ENCODE measurements at places on chromosomes 7 and 10.

DNA sequence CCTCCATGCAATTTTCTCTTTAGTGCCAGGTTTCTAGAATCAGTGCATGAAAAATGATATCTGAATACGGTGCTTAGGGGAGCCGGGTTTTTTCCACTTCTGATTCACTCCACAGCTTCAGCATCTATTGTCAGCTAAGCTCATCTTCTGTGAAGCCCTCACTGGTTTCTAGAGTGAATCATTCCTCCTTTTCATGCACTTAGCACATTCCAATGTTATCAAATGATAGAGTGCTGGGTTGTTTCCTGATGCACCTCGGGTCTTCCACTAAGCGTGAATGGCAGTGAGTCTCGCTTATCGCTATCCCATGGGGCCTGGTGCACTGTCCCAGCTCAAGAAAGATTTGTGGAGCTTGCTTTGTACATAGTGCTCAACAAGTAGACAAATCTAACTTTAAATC, 170.9 kb upstream of the RHEB start:
- no peak for DNase-seq

- peak; percentile 86 for DNase-seq
Measured at GRCh38 chr10:102644646-102645387, 538 bp downstream of the TRIM8 start.

DNA sequence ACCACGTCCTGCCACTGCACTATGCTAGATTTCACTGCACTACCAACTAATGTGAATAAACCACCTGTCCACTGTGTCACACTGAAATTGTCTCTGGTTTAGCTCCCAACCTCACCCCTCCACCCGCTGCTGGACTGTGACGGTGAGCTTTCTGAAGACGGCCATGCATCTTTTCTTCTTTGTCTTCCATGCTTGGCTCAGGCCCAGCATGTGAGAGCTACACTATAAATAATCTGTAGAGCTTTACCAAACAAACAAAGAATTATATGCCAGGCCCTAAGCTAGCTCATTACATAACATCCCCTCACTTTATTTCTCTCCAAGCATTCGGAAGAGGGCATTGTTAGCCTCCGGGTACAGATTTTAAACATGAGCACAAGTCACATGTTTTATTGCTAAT, 633.2 kb downstream of the TNS3 start:
- no peak for DNase-seq

DNA sequence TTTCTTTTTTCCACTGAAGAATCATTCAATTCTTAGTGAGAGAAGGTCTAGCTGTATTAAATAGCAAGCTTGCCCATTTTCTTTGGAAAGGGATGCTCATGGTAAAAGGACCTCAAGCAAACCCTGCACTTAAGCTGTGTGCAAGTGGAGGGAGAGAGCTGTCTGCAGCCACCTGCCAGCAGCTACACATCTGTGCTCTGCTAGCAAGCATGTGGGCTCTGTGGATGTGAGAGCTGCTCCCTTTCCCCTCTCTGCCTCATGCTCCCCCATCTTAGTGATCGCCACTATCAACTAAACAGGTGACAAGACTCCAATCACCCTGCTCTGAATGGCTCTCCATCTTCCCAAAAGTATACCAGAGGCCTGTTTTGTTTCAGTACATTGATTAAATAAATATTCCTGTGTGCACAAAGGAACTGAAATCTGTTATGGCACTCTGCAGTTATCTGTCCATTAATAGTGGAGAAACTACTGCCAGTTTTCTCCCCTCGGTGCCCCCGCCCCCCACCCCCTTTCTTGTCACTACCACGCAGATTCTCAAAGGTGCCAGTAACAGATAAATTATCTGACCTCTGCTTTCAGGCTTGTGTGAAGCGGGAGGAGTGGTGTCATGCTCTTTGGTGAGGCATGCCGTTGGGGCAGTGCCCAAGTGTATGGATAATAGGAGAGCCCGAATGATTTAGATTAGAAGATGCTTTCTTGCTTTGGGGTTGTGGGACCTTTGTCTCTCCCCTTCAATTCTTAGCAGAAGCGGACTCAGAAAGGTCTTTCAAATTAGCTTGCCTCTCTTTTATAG, 26.4 kb downstream of the AUTS2 start:
- DNase-seq = no peak

DNA sequence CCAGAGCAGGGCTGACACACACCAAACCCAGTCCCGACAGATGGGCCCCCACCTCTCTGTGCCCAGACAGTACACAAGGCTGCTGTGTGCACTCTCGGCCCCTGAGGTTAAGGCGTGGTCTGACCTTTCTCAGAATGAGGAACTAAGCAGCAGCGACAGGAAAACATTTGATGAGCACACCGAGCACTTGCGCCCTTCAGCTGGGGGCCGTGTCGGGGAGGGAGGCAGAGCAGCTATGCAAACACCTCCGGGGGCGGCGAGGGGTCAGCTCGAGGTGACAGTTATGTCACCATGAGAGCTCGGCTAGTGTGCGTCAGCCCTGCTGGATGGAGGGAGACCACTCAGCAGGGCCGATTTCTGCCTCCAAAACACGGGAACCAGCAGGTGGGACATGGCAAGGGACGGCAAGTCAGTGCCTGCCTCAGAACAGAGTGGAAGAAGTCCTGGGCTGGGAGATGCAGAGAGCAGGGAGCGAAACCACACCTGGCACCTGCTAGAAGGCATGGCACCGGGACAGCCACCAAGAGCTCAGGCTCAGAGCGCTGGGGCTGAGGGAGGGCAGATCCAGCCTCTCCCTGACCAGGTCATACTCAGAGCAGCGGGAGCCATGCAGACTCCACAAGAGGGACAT, 57.4 kb downstream of the CHST15 start:
- DNase-seq = peak; percentile 86

DNA sequence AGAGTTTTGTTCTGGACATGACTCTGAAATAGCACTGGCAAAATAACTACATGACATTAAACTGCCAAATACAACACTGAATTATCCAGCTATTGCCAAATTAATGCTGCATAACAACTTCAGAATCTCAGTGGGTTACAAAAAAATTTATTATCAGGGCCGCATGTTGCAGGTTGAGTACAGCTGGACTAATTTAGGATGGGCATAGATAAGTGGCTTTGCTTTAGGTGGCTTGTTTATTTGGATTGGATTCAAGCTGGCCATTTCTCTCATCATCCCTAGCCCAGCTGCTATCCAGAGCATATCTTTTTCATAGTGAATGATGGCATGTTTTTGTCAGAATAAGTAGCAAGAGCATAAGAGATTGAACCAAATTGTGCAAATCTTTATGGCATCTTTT, 1277.1 kb downstream of the REEP3 start:
- no peak for DNase-seq

DNA sequence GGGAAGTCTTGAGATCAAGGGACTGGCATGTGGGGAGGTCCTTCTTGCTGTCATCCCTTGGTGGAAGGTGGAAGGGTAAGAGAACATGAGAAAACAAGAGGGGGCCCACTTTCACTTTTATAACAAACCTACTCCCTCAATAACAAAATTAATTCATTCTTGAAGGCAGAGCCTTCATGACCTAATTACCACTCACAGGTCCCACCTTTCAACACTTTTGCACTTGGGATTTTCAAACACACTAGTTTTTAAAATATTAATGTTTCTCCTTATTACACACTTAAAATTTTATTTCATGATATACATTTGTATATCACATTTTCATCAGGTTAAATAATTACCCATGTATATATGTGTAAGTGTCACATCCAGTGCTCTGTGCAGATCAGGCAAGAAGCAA, 2.0 kb downstream of the ST7 start:
- DNase-seq = no peak

DNA sequence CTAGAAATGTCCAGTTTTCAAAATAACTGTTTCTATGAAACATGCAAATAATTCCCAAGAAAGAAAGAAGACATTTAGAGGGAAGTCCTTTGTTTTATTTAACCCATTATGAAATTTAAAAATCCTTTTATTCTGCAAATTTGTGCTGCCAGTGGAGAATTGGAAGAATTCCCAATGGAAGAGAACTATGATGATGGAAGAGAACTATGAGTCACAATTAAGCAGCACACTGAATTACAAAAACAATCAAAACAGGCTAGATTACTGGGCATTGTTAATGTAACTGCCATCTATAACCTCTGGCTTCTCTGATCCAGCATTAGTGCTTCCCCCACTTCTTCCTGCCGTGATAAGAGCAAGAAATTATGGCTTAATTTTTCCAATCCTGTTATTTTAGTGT, 126.2 kb upstream of the FEZF1 start:
- no peak for DNase-seq

GRCh38 chr7:128437426-128438332, 18.0 kb upstream of the HILPDA start:
- no peak for DNase-seq

- DNase-seq = no peak
Measured at GRCh38 chr7:2024567-2024918, 208.2 kb downstream of the MAD1L1 start.

DNA sequence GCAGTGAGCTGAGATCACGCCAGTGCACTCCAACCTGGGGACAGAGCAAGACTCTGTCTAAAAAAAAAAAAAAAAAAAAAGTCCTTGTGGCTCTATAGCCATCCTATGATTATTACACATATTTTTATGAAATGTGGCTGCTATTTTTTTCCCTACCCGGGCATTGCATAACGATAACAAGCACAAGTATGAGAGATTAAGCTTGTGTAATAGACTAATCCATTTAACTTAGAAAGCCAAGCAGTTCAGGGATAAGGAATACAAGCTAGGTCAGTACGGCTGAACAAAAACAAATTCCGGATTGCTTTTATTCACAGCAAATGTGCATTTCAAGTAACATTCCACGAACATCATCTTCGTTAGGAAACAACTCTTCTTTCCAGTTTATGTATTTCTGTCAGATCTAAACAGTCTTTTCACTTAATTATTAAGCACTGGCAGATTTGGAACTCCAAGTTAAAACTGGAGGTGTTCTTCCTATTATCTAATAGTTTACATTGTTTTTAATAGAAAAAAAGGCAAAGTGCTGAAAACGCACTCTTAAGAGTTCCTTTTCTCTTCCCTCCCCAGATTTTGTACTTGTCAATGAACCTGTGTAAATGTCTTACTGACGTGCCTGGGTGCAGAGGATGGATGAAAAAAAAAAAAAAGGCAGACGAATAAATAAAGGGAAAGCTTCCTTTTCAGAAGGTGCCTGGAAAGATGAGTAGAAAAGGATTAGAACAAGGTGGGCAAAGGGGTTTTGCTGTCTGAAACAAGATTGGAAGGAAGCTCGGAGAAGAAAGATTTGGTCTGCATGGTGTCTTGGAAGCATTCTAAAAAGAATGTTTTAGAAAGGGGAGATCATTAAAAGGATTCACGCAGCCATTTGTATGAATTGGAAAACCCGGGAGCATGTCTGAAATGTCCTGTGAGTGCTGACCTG, 81.1 kb downstream of the PRTFDC1 start:
- DNase-seq = no peak

- no peak for DNase-seq
Measured at GRCh38 chr7:26005683-26006410, 146.2 kb upstream of the NFE2L3 start.

DNA sequence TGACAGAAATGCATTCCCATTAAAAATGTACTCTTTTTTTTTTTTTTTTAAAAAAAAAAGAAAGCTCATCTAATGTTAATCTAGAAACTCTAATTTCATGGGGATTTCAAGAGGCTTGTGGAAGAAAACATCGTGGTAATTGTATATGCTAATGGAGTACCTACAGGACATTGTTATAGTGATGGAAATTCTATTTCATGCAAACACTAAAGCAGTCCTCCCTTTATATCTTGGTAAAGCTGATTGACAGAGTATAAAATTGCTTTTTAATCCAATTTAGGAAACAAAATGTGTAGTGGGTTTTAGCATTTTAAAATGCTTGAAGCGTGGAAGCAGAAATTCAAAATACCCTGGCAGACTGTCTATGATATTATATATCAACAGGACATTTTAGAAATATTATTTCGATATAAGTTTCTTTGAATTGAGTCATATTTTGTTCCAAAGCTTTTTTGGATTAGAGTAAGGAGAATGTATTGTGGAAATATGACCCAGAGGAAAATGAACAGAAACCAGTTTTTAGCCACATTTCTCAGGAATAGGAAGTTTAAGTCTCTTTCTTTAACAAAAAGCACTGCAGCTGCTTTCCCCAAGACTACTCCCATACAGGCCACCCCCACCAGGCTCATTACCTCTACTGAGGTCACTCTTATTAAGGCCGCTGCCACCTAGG, 121.9 kb downstream of the WNT2 start:
- DNase-seq = no peak

DNA sequence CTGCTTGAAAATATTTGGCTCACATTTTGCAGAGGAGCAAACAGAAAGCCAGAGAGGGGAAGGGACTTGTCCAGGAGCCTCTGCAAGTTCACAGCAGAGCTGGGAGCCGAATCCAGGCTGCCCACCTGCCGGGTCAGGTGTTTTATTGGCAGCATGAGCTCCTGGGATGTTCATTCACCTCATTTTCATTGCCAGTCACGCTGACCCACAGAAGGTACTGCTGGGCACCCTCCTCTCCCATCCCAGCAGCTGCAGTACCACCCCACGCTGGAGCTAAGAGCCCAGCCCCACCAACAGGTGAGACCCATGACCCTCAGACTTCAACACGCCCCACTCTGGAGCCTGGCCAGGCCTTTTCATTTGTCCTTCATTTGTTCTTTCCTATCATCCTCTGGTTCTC, 102.7 kb downstream of the GRID1 start:
- no peak for DNase-seq

- DNase-seq = no peak
Measured at GRCh38 chr10:70673043-70673928, 980 bp downstream of the ADAMTS14 start.

- DNase-seq = no peak
Measured at GRCh38 chr7:99943641-99944496, 14.4 kb upstream of the GJC3 start.

DNA sequence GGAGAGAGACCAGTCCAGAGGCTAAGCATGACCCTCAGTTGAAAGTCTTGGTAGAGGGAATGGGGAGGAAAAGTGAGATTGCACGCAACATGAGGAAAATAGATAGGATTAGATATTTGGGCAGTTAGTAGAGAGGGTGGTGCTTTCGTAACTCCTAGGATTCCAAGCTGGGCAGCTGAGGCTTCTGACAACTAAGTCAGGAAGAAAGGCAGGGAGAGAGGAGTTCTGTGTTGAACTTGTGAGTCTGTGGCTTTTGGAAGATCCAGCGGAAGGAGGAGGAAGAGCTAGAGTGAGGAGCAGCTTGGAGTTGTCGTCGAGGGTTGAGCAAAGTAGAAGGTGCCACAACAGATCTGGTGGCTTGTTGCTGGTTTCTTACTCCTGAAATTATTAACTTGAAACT, 21.8 kb downstream of the CUL1 start:
- no peak for DNase-seq

- no peak for DNase-seq
Measured at GRCh38 chr10:132479603-132480221, 57.9 kb upstream of the INPP5A start.

DNA sequence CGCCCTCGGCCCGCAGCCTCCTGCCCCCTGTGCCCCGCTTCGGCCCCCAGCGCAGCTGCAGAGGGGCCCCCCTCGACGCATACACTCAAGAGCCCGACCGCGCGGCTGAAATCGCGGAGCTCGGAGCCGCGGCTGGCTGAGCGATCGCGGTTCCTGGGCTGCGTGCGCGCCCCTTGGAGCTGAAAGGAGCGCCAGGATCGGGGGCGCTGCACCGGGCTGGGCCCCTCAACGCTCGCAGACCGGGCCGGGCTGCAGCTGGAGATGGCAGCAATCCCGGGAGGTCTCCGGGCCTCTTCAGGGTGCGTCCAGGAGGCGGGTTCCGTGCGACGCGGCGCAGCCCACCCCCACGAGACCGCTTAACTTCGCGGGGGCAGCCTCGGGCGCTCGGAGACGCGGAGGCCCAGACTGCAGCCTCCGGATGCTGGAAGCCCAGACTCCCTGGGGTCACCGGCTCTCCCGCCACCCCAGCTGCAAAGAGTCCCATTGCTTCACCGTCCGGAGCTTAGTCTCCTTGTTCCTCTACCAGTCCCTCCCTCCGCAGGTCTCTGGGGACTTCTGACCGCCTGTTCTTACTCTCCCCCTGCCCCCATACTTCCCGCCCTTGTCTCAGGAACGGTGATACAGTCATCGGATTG, 73.0 kb upstream of the LRRC4 start:
- DNase-seq = no peak
